Peyer's patch (tissue), 4 donors: ENCODE measurements at places on chromosomes 2 and 18. TPM values are rescaled to one million over a fixed set of nuclear protein-coding genes. Genes with fewer than 3 reads are reported as not detected.

Gene VWC2L
- not detected for total RNA-seq

Gene AQP12B
- total RNA-seq, result 1.9 TPM

Gene FOXD4L1
- not detected for total RNA-seq

GRCh38 chr2:230205034-230205433 is 14.8 kb downstream of the SP110 start:
- DNase-seq, result peak; percentile 39
- no peaks in the 10 kb centered on the region for H3K27me3 ChIP-seq
- H3K27ac ChIP-seq, result no peak overlapping the region
- H3K4me1 ChIP-seq, result no peaks in the 10 kb centered on the region
- no peak overlapping the region for H3K4me3 ChIP-seq
- peaks cover 88% of the 10 kb centered on the region for H3K36me3 ChIP-seq

DNA sequence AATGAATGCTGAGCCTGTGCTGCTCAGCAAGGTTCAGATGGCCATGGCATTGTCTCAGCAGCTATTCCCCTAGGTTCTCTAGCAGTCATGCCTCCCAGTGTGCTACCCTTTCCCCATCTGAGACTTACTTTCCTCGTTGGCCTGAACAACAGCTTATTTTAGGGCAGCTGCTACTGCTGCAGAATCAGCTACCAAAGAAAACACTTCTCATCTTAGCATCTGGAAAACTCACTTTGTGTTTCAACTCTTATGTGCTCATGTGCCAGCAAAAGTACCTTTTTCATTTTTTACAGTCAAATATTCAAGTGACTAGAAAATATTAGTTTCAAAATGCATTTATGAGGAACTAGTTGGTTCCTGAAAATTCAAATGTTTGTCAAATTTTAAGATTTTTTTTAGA is 60.4 kb upstream of the ZNF397 start:
- no peak overlapping the region for H3K27ac ChIP-seq
- no peak for DNase-seq
- no peaks in the 10 kb centered on the region for H3K36me3 ChIP-seq
- H3K4me1 ChIP-seq, result no peaks in the 10 kb centered on the region
- H3K4me3 ChIP-seq, result no peak overlapping the region
- no peaks in the 10 kb centered on the region for H3K27me3 ChIP-seq

- no peak overlapping the region for H3K4me3 ChIP-seq
- no peaks in the 10 kb centered on the region for H3K27me3 ChIP-seq
- H3K36me3 ChIP-seq, result no peaks in the 10 kb centered on the region
- H3K4me1 ChIP-seq, result peaks cover 18% of the 10 kb centered on the region
- no peak overlapping the region for H3K27ac ChIP-seq
These were observed 4.2 kb upstream of the TMEM185B start for GRCh38 chr2:120227111-120227991.

Gene RNF125
- total RNA-seq, result 1.7 TPM

Gene CNOT11
- 82.9 TPM for total RNA-seq

DNA sequence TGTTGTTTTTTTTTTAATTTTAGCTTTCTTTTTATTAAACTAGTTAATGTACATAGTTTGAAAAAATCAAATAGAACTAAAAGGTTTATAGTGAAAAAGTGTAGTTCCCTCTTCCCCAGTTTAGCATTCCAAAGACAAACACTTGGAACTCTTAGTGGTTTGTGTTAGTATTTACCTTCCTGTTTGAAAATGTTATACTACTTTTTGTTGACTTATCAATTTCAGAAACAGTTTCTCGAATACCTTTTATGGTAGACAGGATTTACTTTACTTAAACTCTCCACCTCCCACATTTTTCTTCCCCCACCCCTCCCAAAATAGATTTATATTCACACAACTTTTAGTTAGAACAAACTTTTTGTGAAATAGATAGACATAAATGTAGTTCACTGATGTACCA is 26.7 kb downstream of the PLEKHA3 start:
- H3K36me3 ChIP-seq, result no peaks in the 10 kb centered on the region
- H3K27ac ChIP-seq, result no peak overlapping the region
- no peak for DNase-seq
- H3K4me1 ChIP-seq, result no peaks in the 10 kb centered on the region
- H3K4me3 ChIP-seq, result no peak overlapping the region
- no peaks in the 10 kb centered on the region for H3K27me3 ChIP-seq

DNA sequence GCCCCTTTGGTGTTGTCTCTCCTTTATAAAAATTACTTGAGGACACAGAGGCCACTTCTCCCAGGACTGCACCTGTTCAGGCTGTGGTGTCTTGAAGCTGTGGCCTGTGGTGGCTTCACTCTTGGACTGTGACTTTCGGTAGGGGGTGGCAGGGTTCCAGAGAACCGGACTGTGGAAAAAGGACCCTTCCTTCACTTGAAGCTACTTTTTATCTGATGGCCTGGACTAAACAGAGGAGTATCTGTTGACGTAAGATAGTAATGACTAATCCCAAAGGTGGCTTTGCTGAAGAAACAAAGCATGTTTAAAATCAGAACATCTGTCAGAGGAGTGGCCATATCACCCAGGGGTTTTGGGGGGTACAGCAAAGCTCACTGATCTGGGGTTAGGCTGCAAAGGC is 60.8 kb downstream of the CENPO start:
- H3K27me3 ChIP-seq, result no peaks in the 10 kb centered on the region
- no peaks in the 10 kb centered on the region for H3K4me1 ChIP-seq
- DNase-seq, result no peak
- no peaks in the 10 kb centered on the region for H3K36me3 ChIP-seq
- no peak overlapping the region for H3K4me3 ChIP-seq
- H3K27ac ChIP-seq, result peak overlapping the region; percentile 59
